ENCODE measurements at places on chromosomes 6 and 20. TPM values are rescaled to one million over a fixed set of nuclear protein-coding genes. Genes with fewer than 3 reads are reported as not detected.

The TFEB gene
- total RNA-seq = 15.6 TPM

The FRK gene
- total RNA-seq = 0.02 TPM

The MEI4 gene
- total RNA-seq = not detected

DNA sequence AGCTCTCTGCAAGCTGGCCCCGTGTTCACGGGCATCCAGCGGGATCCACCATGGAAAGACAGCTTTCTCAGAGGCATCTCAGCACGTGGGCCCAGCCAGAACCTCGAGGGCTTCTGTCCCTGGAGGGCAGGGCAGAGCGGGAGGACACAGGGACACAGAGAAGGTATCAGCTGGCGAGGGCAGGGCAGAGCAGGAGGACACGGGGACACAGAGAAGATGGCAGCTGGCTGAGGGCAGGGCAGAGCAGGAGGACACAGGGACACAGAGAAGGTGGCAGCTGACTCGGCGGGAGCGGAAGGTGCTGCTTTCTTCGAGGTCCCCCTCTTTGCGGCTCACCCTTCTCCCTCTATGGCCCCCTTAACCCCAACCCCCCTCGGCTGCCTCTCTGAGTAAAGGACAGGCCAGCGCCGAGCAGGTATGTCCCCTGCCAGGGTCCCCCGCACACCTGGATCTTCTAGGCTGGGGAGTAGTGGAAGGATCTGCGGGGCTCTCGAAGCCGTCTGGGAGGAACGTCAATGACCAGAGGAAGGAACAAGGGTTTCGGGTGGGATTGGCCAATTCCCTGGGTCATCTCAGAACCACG lies 28.9 kb upstream of the BHLHE23 start:
- peaks cover 7% of the 10 kb centered on the region for H3K4me1 ChIP-seq
- no peaks in the 10 kb centered on the region for H3K36me3 ChIP-seq
- no peak for DNase-seq
- H3K4me3 ChIP-seq = no peak overlapping the region

DNA sequence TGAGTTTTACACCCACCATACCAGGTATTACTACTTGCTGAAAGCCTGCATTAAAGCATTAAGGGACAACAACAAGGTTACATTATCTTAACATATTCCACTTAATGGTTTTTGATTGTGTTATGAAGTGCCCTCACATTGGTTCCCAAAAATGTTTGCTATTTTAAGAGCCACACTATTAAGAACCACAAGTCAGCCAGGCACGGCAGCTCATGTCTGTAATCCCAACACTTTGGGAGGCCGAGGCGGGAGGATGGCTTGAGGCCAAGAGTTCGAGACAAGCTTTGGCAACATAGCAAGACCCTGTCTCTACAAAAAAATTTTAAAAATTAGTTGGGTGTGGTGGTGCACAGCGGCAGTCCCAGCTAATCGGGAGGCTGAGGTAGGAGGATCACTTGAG lies 28.2 kb downstream of the ATXN1 start:
- peaks cover 44% of the 10 kb centered on the region for H3K36me3 ChIP-seq
- H3K27ac ChIP-seq = peak overlapping the region; percentile 89
- DNase-seq = no peak
- no peak overlapping the region for H3K4me3 ChIP-seq
- peaks cover 76% of the 10 kb centered on the region for H3K4me1 ChIP-seq

DNA sequence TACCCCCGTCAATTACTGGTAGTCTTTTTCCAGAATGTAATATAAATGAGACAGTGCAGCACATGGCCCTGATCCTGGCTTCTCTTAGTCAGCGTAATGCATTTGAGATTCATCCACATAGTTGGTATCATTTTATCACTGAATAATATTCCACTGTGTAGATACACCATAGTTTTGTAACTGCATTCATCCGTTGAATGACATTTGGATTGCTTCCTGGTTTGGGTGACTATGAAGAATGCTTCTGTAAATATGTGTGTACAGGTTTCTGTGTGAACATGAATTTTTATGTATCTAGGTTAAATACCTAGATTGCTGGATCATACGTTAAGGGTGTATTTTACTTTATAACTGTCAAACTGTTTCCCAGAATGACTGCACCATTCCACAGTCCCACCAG lies 62.6 kb upstream of the STMND1 start:
- H3K27me3 ChIP-seq = peaks cover 13% of the 10 kb centered on the region
- no peaks in the 10 kb centered on the region for H3K4me1 ChIP-seq
- no peak overlapping the region for H3K27ac ChIP-seq
- H3K4me3 ChIP-seq = no peak overlapping the region
- DNase-seq = no peak
- H3K36me3 ChIP-seq = no peaks in the 10 kb centered on the region

GRCh38 chr6:113385020-113385431 lies 472.1 kb upstream of the MARCKS start:
- H3K4me3 ChIP-seq = no peak overlapping the region
- H3K4me1 ChIP-seq = no peaks in the 10 kb centered on the region
- H3K27ac ChIP-seq = no peak overlapping the region
- no peak for DNase-seq

GRCh38 chr6:28775405-28776129 lies 148.2 kb downstream of the TRIM27 start:
- H3K27ac ChIP-seq = peak overlapping the region; percentile 83
- no peak overlapping the region for H3K4me3 ChIP-seq
- DNase-seq = no peak
- peaks cover 90% of the 10 kb centered on the region for H3K27me3 ChIP-seq
- peaks cover 9% of the 10 kb centered on the region for H3K4me1 ChIP-seq

GRCh38 chr20:39358052-39358451 lies 395.9 kb downstream of the DHX35 start:
- no peak overlapping the region for H3K4me3 ChIP-seq
- H3K36me3 ChIP-seq = no peaks in the 10 kb centered on the region
- no peaks in the 10 kb centered on the region for H3K27me3 ChIP-seq
- H3K27ac ChIP-seq = no peak overlapping the region
- no peak for DNase-seq
- H3K4me1 ChIP-seq = no peaks in the 10 kb centered on the region

DNA sequence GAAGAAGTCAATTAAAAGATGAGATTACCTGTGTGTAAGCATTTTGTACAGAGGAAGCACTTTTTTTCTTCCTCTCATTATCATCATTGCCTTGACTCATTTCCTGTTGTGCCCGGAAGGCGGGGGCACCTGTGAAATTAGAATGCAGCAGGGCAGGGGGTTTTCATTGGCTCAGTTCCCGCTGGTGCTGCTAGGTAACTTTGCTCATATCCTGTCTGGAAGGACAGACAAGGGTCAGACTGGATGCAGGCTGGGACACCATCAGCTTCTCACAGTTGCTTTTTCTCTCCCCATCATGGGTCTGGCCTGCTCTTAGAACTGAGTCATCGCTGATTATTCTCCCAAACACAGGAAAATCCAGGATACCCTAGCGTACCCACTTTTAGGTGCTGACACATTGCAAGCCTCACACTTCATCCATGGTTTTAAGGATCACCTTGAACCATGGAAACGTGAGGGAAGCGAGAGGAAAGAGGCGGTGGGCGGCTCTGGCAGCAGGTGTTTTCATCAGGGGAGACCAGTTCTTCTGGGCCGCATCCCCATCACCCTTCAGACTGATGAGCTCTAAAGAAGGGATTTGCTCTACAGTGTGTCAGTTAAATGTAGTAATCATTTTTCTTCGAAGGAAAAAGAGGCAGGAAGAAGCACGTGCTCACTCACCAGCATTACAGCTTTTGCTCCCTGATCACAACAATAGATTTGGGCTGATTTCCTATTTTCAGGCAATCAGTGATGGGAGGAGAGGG lies 195.7 kb upstream of the SASH1 start:
- no peaks in the 10 kb centered on the region for H3K36me3 ChIP-seq
- H3K4me3 ChIP-seq = no peak overlapping the region
- peaks cover 8% of the 10 kb centered on the region for H3K4me1 ChIP-seq

- DNase-seq = no peak
- H3K4me1 ChIP-seq = no peaks in the 10 kb centered on the region
- no peaks in the 10 kb centered on the region for H3K36me3 ChIP-seq
- no peak overlapping the region for H3K27ac ChIP-seq
Measured at GRCh38 chr6:118350881-118351430, 197.1 kb upstream of the PLN start.

DNA sequence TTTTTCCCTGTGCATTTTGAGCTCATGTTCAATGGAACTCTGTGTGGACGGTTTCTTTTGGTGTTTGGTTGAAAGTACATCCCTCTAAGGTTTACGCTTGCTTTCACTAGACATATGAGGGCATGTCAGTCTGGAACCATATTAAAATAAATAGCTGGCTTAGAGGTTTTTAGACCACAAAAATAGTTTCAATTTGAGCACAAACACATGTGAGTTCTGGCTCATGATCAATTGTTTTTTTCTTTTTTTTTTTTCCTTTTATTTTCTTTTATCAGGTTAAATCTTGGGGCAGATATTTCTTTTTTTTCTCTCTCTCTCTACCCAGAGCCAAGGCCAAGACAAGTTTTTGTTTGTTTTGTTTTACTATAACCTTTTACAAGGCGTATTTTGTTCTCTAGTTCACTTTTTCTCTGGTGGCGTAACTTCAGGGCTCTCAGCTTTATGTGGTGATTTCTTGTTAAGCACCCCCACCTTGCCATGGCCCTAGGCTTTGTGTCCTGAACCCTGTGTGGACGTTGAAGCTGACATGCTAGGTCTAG lies 92.9 kb downstream of the SHLD1 start:
- peaks cover 4% of the 10 kb centered on the region for H3K36me3 ChIP-seq
- H3K27ac ChIP-seq = peak overlapping the region; percentile 59
- DNase-seq = no peak
- peaks cover 3% of the 10 kb centered on the region for H3K27me3 ChIP-seq
- H3K4me1 ChIP-seq = peaks cover 35% of the 10 kb centered on the region
- H3K4me3 ChIP-seq = peak overlapping the region; percentile 3
